Skeletal muscle tissue (tissue), 5 donors: ENCODE measurements at places on chromosomes 7 and 10. TPM values are rescaled to one million over a fixed set of nuclear protein-coding genes. Genes with fewer than 3 reads are reported as not detected.

Gene LANCL2
- total RNA-seq = 13.0 TPM

Gene PALS2
- 33.4 TPM for total RNA-seq

Gene PLXDC2
- total RNA-seq = 23.0 TPM

Gene ANKRD7
- 3.1 TPM for total RNA-seq

Gene PIP4K2A
- total RNA-seq = 24.0 TPM

Gene CDK1
- 17.2 TPM for total RNA-seq

Gene HMX2
- total RNA-seq = not detected
